Activated CD4-positive, alpha-beta T cell treated with anti-CD3 and anti-CD28 coated beads, Interleukin-2, amount 10 ng/mL, durations not matched to agents 7 days and 5 days (primary cell): ENCODE measurements at places on chromosomes 3 and 15.

DNA sequence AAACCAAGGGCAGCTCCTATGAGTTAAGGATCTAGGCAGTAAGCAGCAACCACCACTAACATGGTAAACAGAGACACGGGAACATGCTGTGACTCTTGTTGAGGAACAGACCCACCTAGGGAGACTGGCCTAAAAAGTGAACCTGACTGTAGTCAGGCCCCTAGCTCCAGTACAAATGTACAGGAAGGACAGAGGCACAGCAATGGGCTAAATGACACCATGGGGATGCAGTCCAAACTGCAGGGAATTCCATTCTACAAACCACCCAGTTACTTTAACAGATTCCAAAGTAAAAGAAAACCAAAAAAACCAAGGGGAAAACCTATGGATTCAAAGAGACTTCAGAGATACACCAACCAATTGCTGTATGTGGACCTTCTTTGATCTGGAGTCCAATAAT lies 28.2 kb upstream of the CGNL1 start:
- no peaks in the 10 kb centered on the region for H3K36me3 ChIP-seq
- H3K27me3 ChIP-seq, result peaks cover 2% of the 10 kb centered on the region
- H3K27ac ChIP-seq, result no peak overlapping the region
- no peaks in the 10 kb centered on the region for H3K4me1 ChIP-seq

- H3K4me3 ChIP-seq, result no peak overlapping the region
- no peak for DNase-seq
- no peaks in the 10 kb centered on the region for H3K27me3 ChIP-seq
- no peaks in the 10 kb centered on the region for H3K36me3 ChIP-seq
- no peaks in the 10 kb centered on the region for H3K4me1 ChIP-seq
Measured at GRCh38 chr15:98484914-98485313, 163.4 kb upstream of the IGF1R start.

GRCh38 chr15:42955518-42955917 lies 34.9 kb upstream of the TTBK2 start:
- DNase-seq, result no peak
- no peak overlapping the region for H3K4me3 ChIP-seq
- H3K27me3 ChIP-seq, result no peaks in the 10 kb centered on the region
- peaks cover 65% of the 10 kb centered on the region for H3K36me3 ChIP-seq
- no peak overlapping the region for H3K27ac ChIP-seq

GRCh38 chr3:187807086-187807862 lies 62.0 kb upstream of the BCL6 start:
- peaks cover 22% of the 10 kb centered on the region for H3K36me3 ChIP-seq
- peaks cover 64% of the 10 kb centered on the region for H3K4me1 ChIP-seq
- peak overlapping the region; percentile 16 for H3K27ac ChIP-seq
- no peaks in the 10 kb centered on the region for H3K27me3 ChIP-seq
- no peak for DNase-seq

DNA sequence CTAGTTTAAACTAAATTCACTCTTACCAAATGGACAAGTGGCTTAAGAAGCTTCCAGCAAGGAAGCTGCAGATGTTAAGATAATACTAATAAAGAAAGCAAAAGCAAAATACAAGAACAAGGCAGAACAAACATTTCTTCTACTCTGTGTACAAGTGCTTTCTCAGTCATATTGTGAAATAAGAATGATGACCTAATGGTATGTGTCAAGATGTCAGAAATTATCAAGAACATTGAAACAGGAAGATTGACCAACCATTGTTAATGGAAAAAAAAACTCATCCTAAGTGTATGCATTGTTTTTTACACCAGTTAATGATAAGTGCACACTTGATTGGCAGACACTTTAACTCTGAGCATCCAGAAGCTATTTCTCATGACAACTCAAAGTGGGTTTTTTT lies 65.4 kb upstream of the P2RY1 start:
- no peak overlapping the region for H3K4me3 ChIP-seq
- no peaks in the 10 kb centered on the region for H3K4me1 ChIP-seq
- no peak for DNase-seq
- no peaks in the 10 kb centered on the region for H3K36me3 ChIP-seq
- H3K27me3 ChIP-seq, result no peaks in the 10 kb centered on the region
- H3K27ac ChIP-seq, result no peak overlapping the region

DNA sequence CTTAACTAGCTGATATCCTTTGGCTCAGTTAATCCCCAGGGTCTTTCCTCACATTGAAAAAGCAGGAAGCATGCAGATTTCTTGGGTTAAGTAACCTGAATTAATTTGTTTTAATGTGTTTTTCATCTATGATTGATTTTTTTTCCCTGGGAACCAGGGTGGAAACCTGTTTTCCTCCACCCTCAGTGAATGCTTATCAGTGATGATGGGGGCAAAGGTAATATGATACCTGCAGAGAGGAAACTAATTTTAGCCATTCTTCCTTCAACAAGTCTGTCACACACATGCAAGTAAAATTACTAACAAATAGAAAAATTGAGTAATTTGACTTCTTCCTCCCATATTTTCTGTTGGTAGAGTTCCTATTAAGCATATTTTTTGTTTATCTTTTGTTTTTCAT lies 5.9 kb downstream of the CASR start:
- no peak for DNase-seq
- peaks cover 54% of the 10 kb centered on the region for H3K27me3 ChIP-seq
- no peak overlapping the region for H3K27ac ChIP-seq
- peaks cover 1% of the 10 kb centered on the region for H3K4me1 ChIP-seq

- H3K27me3 ChIP-seq, result no peaks in the 10 kb centered on the region
- H3K36me3 ChIP-seq, result no peaks in the 10 kb centered on the region
- H3K4me3 ChIP-seq, result no peak overlapping the region
- DNase-seq, result no peak
- H3K4me1 ChIP-seq, result no peaks in the 10 kb centered on the region
Measured at GRCh38 chr3:71628522-71628921, 45.0 kb upstream of the FOXP1 start.

GRCh38 chr3:167166594-167167253 lies 213.4 kb downstream of the ZBBX start:
- H3K4me3 ChIP-seq, result no peak overlapping the region
- no peaks in the 10 kb centered on the region for H3K27me3 ChIP-seq
- no peaks in the 10 kb centered on the region for H3K36me3 ChIP-seq
- no peak overlapping the region for H3K27ac ChIP-seq
- H3K4me1 ChIP-seq, result no peaks in the 10 kb centered on the region

DNA sequence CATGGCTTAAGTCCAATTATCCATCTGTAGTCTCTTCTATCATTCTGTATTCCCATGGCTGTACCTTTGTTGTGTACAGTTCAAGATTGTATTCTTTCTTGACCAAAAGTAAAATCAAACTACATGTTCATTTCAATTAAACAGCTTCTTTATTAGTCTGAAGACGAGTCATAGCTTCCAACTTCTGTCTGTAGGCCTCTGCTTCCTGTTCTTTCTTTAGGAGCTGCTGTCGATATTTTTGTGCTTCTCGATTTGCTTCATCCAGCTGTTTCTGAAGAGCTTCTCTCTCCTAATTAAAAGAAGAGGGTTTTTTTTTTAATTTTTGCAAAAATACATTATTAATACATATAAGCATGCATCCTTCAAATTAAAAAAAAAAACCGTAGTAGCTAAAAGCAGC lies 13.0 kb upstream of the HDC start:
- no peaks in the 10 kb centered on the region for H3K4me1 ChIP-seq
- peaks cover 14% of the 10 kb centered on the region for H3K36me3 ChIP-seq
- H3K4me3 ChIP-seq, result no peak overlapping the region
- DNase-seq, result no peak
- no peaks in the 10 kb centered on the region for H3K27me3 ChIP-seq

- no peak overlapping the region for H3K27ac ChIP-seq
- no peak for DNase-seq
- H3K27me3 ChIP-seq, result no peaks in the 10 kb centered on the region
- H3K36me3 ChIP-seq, result no peaks in the 10 kb centered on the region
- no peaks in the 10 kb centered on the region for H3K4me1 ChIP-seq
Measured at GRCh38 chr3:31384117-31384516, 148.6 kb upstream of the STT3B start.

GRCh38 chr15:79164043-79164442 lies 73.5 kb upstream of the RASGRF1 start:
- DNase-seq, result no peak
- H3K27ac ChIP-seq, result no peak overlapping the region
- H3K4me1 ChIP-seq, result no peaks in the 10 kb centered on the region

- no peaks in the 10 kb centered on the region for H3K36me3 ChIP-seq
- H3K4me3 ChIP-seq, result no peak overlapping the region
- no peak for DNase-seq
- H3K4me1 ChIP-seq, result peaks cover 10% of the 10 kb centered on the region
- no peak overlapping the region for H3K27ac ChIP-seq
Measured at GRCh38 chr3:57956119-57956832, 51.9 kb upstream of the FLNB start.

- no peak overlapping the region for H3K4me3 ChIP-seq
- no peaks in the 10 kb centered on the region for H3K27me3 ChIP-seq
- H3K4me1 ChIP-seq, result no peaks in the 10 kb centered on the region
- H3K36me3 ChIP-seq, result no peaks in the 10 kb centered on the region
- DNase-seq, result no peak
Measured at GRCh38 chr3:88235102-88235501, 85.3 kb downstream of the C3orf38 start.

DNA sequence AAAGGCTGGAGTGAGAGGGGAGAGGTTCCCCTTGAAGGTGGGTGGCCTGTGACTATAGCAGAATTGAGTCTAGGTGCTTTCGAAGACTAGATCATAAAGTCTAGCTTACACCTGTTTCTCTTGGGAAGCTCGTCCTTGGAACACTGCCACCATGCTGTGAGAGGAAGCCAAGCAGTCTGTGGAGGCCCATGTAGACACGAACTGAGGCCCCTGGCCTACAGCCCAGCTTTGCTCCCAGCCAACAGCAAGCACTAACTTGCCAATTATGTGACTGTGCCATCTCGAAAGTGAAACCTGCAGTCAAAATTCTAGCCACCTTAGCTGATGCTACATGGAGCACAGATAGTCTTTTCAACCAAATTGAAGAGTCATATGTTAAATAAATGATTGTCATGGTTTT lies 190.5 kb upstream of the NECTIN3 start:
- no peaks in the 10 kb centered on the region for H3K36me3 ChIP-seq
- H3K4me3 ChIP-seq, result no peak overlapping the region
- DNase-seq, result no peak
- no peak overlapping the region for H3K27ac ChIP-seq

DNA sequence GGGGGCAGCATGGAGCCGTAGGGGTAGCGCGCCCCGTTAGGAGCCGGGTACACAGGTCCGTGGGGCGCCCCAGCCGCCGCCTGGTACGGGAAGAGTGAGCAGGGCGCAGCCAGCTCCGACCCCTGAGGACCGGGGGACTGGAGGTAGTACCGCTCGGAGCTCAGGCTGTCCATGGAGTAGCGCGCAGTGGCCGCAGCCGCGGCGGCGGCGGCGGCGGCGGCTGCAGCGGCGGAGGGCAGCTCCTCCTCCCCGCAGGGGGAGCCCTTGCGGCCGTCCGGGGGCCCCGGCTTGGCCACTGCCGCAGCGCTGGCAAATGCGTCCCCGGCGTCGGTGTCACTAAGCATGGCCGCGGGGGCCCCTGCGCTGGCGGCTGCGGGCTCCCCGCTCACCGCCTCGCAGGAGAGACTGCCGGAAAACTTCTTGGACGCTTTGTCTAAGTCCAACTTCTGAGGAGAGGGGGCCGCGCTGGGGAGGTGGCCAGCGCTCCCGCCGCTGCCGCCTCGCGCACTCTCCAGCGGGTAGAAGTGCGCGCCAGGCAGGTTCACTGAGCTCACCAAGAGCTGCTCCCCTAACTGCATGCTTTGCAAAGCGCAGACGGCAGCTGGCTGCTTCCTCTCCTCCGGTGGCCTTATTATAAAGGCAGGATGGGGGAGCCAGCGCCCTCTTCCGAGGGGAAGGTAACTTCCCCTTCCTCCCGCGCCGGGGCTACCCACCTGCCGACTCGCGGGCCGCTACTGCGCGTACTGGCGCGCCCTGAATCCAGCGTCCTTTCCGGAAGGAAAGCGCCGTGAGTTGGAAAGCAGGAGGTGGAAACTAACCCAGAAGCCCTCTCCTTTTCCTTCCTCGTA lies at the start of gene EOMES:
TSS of gene EOMES (minus strand) at position 607 of the 848 bp plus-strand sequence. CDS start at position 578, 29 bp downstream.
- peak within 1 kb of the TSS; percentile 67 for H3K27ac ChIP-seq
- H3K27me3 ChIP-seq, result peaks cover 89% of the 10 kb centered on the region
- DNase-seq, result peak; percentile 74
- H3K4me1 ChIP-seq, result peaks cover 34% of the 10 kb centered on the region

DNA sequence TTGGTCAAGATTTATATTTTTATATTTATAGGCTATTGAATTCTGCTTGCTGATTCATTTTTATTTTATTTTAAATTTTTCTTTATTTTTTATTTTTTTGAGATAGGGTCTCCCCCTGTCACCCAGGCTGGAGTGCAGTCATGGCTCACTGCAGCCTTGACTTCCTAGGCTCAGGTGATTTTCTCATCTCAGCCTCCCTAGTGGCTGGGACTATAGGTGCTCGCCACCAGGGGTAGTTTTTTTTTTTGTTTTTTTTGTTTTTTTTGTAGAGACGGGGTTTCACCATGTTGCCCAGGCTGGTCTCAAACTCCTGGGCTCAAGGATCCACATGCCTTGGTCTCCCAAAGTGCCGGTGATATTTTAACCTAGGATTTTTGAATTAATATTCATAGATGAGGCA lies 31.2 kb downstream of the NR2E3 start:
- H3K4me1 ChIP-seq, result peaks cover 5% of the 10 kb centered on the region
- H3K36me3 ChIP-seq, result peaks cover 3% of the 10 kb centered on the region
- H3K27me3 ChIP-seq, result no peaks in the 10 kb centered on the region
- H3K4me3 ChIP-seq, result no peak overlapping the region
